Aorta (tissue), 5 donors: ENCODE measurements at places on chromosomes 2 and 18.

DNA sequence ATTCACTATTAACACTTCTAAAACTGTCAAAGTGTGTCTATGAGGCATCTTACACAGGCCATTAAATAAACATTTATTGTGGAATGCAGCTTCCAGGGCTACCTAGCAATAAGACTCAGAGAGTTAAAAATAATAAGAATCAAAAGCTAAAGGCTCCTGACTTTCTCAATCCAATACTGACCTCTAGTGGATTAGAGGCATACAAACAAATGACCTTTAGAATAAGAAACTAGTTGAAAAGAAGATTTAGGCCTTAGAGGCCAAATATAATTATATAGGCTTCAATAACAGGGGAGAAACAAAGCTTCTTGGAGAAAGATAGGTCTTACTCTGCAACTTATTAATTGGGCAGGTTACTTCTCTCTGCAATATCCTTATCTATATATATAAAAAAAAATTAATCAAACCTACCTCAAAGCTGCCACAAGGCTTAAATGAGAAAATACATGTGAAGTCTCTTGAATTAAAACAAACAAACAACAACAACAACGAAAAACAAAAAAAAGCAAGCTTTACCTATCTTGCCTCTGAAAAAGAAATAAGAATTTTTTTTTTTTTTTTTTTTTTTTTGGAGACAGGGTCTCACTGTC, 246.1 kb downstream of the EXOC6B start:
- DNase-seq = no peak

DNA sequence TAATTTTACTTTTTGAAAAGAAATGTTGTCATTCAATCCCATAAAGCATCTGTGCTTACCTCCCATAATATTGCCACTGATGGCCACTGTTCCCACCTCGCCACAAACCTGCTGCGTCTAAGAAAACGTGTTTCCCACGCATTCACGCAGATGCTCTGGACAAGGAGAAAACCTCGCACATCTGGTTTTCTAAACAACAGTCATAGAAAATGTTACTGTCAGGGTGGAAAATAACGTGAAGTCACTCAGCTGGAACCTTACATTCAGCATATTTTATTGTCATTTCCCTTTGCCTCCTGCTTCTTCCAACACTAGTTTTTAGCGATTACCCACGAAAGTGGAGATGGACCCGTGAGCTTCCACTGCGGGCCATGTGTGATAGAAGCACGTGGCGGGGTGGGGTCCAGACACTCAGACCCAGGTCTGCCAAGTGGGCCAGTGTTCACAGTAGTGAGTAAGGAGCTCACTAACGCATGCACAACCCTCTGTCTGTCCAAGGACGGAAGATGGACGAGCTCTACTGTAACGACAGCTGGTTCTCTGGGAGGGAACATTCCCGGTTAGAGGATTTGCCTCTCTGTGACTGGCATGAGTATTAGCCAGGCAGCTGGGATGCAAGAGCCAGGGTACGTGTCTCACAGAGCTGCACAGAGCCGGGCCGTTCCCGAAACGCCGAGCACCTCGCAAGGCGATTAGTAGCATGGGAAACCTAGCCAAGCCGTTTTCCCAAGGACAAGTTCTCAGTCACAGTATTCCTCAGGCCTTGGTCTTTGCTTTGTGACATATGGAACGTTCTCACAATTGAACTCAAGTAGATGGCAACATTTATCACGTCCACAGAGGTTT, 94.5 kb downstream of the MTCL1 start:
- DNase-seq = no peak

DNA sequence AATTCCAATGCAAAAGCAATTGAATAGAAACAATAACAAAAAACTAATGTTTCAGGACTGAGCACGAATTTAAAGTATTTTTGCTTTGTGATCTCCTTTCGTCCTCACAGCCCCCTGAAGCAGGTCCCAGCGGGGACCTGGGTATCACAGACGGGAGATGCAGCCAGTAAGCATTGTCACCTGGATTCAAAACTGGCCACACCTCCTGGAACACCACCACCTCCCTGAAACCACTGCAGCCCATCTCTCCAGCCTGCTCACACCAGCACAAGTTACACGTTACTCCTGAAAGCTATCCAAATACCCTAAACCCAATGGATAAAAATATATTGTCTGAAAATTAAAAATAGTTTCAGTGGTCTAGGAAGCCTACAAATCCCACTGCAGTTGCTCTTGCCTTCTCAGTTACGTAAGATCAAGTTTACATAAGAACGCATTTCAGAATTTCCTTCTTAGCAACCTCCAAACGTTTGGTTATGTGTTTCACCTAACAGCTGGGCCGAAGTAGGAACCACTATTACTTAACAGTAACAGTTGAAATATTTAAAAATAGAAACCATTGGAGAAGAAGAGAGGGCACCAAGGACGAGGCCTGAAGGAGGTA, 178.0 kb downstream of the HDAC4 start:
- DNase-seq = no peak

GRCh38 chr18:63119647-63120046, 199.9 kb downstream of the BCL2 start:
- DNase-seq = no peak

DNA sequence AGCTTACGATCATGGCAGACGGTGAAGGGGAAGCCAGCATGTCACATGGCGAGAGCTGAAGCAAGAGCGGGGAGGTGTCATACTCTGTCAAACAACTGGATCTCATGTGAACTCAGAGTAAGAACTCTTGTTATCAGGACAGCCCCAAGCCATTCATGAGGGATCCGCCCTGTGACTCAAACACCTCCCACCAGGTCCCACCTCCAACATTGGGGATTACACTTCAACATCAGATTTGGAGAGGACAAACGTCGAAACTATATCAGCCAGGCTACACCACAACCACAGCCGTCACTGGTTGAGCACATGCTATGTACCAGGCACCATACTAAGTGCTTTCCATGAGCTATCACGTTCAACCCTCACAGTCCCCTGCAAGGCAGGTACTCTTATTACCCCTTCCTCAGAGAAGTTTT, 293.8 kb downstream of the PRKCE start:
- no peak for DNase-seq

GRCh38 chr18:64852281-64852680, 703.4 kb upstream of the LINC00305 start:
- no peak for DNase-seq

DNA sequence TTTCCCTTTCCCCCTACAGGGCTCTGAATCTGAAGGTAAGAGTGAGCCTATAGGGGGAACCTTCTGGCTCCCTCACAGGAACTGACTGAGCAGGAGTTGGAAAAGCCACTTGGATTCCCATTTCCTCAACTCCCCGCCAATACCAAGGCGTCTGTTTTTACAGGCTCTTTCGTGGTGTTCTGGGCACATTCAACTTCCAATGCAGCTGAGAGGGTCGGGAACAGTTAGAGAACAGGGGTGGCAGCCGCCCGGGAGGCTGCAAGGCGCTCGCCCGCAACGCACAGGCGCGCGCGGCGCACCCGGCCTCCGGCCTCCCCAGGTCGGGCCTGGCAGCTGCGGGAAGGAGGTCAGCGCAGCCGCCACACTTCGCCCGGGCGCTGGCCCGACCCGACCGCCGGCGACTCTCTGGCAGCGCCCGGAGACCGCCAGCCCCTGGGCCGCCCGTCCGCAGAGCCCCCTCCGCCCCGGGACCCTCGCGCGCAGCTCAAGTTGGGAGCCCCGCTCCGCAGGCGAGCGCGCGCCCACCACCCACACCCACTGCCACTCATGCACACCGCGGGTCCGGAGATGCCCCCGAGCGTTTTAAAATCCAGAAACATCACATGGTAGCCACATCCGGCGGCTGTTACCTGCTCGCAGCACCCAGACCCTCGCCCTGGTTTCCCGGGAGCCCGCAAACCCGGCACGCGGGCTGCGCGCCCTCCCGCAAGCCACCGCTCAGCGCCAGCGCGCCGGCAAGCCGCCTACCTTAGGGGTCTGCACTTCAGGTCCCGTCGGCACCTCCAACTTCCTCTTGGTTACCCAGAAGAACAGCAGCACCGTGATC, 816 bp downstream of the GALNT14 start:
- DNase-seq = no peak
